Natural killer cell (primary cell): ENCODE measurements at places on chromosomes 12 and 14. TPM values are rescaled to one million over a fixed set of nuclear protein-coding genes. Genes with fewer than 3 reads are reported as not detected.

GRCh38 chr12:123398550-123399254, 14.8 kb downstream of the KMT5A start:
- DNase-seq = no peak

DNA sequence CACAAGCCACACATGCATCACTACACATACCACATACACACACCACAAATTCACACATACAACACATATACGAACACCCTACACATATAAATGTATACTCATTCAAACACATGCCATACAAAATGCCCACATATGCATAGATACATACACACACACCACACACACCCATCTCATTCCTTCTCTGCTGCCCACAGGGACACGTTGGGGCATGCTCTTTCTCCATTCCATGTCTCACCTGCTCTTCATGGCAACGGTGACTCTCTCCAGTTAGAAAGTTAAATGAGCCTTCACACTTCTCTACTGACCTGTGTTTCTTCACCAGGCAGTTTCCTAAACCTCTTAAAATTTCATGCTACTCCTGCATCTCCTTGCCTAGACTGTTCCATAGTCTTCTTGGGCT, 1194.8 kb downstream of the BCL11B start:
- no peak for DNase-seq

DNA sequence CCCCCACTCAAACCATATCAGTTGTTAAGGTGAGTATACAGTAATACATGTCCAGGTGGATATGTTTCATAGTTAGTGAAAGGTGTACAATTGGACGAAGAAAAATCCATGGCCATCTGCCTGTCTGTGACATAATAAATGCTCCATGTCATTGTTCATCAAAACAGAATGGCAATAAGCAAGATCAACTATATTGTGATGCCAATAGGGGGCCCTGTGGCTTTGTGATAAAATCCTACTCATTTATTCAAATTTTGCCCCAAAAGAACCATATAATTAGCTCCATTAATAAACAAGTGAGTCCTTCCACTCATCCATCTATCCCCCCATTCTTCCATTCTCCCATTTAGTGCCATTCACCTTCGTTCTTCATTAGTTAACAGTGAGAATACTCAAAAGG, 102.0 kb downstream of the MGST1 start:
- no peak for DNase-seq

DNA sequence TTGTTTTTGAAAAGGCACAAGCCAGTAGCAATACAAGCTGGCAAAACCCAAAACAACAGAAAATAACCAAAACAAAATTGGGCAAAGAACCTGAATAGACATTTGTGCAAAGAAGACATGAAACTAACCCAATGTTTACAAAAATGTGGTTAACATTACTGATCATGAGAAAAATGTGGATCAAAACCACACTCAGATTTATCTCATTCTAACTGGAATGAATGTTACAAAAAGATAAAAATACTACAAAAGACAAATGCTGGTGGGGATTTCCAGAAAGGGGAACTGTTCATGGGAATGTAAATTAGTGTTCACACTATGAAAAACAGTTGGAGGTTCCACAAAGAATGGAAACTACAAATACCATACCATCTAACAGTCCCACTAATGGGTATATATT, 26.6 kb downstream of the ASCL4 start:
- DNase-seq = no peak

DNA sequence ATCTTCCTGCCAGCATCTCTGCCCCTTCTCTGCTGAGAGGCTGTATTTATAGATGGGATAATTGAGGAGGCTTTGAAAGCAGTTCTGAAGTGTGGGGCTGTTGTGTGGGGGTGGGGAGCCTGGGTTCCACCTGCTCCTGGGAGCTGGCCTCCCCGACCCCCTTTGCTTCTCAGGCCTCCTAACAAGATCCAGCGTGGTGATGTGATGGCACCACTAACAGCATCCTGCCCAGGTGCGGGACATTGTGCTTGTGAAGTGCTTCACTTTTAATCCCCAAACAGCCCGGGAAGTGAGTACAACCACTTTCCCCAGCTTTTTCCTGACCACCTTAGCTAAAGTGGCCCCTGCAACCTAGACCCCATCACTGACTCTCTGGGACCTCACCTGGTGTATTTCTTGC, 95.1 kb upstream of the NRXN3 start:
- DNase-seq = no peak

- no peak for DNase-seq
Observed at GRCh38 chr12:23083267-23083666, 458.3 kb downstream of the ETNK1 start.

- no peak for DNase-seq
Observed at GRCh38 chr14:22523283-22523682, 65.7 kb downstream of the DAD1 start.

- DNase-seq = no peak
Observed at GRCh38 chr14:39488600-39488999, 56.4 kb upstream of the FBXO33 start.

GRCh38 chr12:122293081-122293480, 26.8 kb upstream of the VPS33A start:
- DNase-seq = no peak

- no peak for DNase-seq
Observed at GRCh38 chr14:105126981-105127329, 41.6 kb downstream of the JAG2 start.

DNA sequence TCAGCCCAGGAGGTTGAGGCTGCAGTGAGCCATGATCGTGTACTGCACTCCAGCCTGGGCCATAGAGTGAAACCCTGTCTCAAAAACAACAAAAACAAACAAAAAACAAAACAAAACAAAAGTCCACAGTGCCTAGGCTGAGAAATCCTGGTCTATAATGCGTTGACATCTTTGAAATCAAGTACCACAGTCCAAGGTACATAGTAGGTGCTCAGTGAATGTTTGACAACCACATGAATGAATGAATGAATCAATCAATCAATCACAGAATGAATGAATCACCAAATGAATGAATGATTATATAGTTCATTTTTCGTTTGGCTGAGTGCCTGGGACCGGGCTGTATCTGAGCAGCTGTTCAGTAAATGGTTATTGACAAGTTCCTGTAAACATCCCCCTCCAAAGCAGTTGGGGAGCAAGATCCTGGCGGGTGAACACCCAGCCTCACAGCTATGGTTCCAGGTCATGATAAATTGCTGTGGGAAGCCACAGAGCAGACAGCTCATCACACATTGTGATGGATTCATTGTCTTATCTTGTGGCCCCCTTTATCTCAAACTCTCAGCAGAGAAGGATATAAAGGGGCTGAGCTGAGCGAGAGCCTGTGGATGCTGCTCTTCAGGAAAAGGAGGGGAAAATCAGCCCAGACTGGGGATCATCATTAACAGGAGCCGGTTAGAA, 30.4 kb upstream of the IFT81 start:
- no peak for DNase-seq

GRCh38 chr12:2415568-2415944, 362.8 kb downstream of the CACNA1C start:
- no peak for DNase-seq

- no peak for DNase-seq
Observed at GRCh38 chr12:45756666-45757065, 27.2 kb downstream of the ARID2 start.

GRCh38 chr12:79441534-79441933, 249.2 kb downstream of the PAWR start:
- DNase-seq = no peak

DNA sequence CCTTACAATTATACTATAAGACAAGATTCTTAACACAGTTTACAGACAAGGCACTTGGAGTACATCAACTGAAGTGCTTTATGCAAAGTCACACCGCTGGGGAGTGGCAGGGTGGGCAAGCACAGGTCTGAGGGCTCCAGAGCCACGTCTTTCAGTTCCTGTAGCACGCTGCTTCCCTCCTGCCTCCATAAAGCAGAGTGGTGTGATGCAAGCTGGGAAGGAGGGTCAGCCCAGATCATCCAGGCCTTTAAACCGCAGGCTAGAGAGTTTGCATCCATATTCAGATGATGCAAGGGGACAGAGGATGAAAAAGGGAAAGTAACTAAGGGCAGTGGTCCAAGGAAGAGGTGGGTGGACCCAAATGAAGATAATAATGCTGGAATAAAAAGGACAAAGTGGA, 132.6 kb downstream of the ITPR2 start:
- DNase-seq = no peak

GRCh38 chr14:32932914-32933628, 5.6 kb upstream of the NPAS3 start:
- no peak for DNase-seq

GRCh38 chr12:6765634-6766581, at the start of gene PTMS:
TSS of gene PTMS (plus strand) at chr12:6766363. CDS start at chr12:6766706, 343 bp downstream.
- DNase-seq = no peak

The MLH3 gene
- 19.1 TPM for total RNA-seq

The AQP2 gene
- not detected for total RNA-seq

The PRICKLE1 gene
- 0.15 TPM for total RNA-seq

The MSI1 gene
- not detected for total RNA-seq

The RIPK3 gene
- total RNA-seq = 58.2 TPM
